ENCODE measurements at places on chromosomes 7 and 10. TPM values are rescaled to one million over a fixed set of nuclear protein-coding genes. Genes with fewer than 3 reads are reported as not detected.

The DOCK1 gene
- 0.18 TPM for total RNA-seq

The MYL7 gene
- total RNA-seq: not detected

The POM121L12 gene
- not detected for total RNA-seq

The SUV39H2 gene
- 25.8 TPM for total RNA-seq

The HMX2 gene
- 19.8 TPM for total RNA-seq

DNA sequence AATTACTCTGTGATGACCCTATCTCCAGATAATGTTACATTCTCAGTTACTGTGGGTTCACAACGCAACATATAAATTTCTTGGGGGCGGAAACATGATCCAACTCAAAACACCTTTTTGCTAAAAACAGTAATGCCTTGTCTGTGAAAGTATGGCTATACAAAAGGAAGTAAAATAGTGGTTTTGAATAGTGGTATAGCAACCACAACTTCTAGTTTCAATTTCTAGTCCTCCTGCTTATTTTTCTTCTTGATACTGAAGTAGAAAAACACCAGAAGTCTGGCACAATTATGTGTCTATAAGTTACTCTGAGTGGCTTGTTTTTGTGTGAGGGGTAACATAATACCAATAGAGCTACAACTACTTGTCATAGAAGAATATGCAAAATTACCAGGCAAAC is 21.5 kb upstream of the ZNF800 start:
- H3K27me3 ChIP-seq: peaks cover 1% of the 10 kb centered on the region
- H3K36me3 ChIP-seq: no peaks in the 10 kb centered on the region
- no peak for DNase-seq
- no peak overlapping the region for H3K27ac ChIP-seq

- no peak for DNase-seq
- H3K27ac ChIP-seq: no peak overlapping the region
- H3K4me3 ChIP-seq: no peak overlapping the region
- H3K4me1 ChIP-seq: no peaks in the 10 kb centered on the region
- H3K36me3 ChIP-seq: no peaks in the 10 kb centered on the region
- H3K27me3 ChIP-seq: peaks cover 9% of the 10 kb centered on the region
Observed at GRCh38 chr7:107998150-107998549, 4.8 kb downstream of the LAMB1 start.

DNA sequence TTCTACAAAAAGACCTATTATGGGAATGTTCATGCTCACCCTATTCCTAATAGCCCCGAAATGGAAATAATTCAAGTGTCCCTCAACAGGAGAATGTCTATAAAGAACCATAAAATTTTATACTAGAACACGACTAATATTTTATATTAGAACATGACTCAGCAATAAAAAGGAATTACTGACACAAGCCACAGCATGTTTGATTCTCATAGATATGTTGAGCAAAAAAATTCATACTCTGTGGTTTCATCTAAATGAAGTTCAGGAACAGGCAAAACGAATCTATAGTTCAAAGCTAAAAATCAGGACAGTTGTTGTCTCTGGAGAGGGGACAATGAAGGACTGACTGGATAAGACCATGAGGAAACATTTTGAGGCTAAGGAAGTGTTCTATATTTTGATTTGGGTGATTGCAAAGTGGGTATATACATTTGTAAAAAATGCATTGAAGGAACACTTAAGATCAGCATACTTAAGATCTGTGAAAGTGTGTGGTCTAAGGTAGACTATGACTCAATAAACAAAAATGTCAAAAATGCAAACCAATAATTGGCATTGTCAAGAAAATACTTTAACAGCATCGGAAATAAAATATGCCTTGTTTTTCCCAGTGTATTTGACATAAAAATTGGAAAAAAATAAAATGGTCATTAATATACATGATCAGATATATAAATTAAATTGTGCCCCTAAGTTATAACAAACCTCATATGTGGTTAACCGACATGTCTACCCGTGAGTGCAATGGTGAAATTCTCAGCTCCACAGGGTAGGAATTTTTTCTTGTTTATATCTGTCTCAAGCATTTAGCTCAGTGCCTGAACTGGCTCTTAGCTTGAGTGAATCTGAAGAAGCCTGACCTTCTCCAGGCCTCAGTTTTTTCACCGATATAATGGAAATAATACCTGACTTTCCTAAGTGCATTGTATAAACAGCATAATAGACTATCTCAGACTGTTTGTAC is 124.9 kb upstream of the CTTNBP2 start:
- no peak for DNase-seq
- no peaks in the 10 kb centered on the region for H3K4me1 ChIP-seq
- no peak overlapping the region for H3K27ac ChIP-seq
- H3K27me3 ChIP-seq: no peaks in the 10 kb centered on the region
- no peak overlapping the region for H3K4me3 ChIP-seq

- H3K4me3 ChIP-seq: no peak overlapping the region
- no peaks in the 10 kb centered on the region for H3K4me1 ChIP-seq
- H3K27me3 ChIP-seq: no peaks in the 10 kb centered on the region
- no peaks in the 10 kb centered on the region for H3K36me3 ChIP-seq
- no peak for DNase-seq
Observed at GRCh38 chr7:52154382-52154781, 837.8 kb upstream of the COBL start.

GRCh38 chr10:34236931-34237330 is 578.2 kb downstream of the PARD3 start:
- no peak for DNase-seq
- H3K4me1 ChIP-seq: no peaks in the 10 kb centered on the region
- H3K36me3 ChIP-seq: no peaks in the 10 kb centered on the region
- no peaks in the 10 kb centered on the region for H3K27me3 ChIP-seq

GRCh38 chr10:110851020-110851612 is 20.6 kb upstream of the PDCD4 start:
- no peaks in the 10 kb centered on the region for H3K36me3 ChIP-seq
- no peaks in the 10 kb centered on the region for H3K27me3 ChIP-seq
- peaks cover 49% of the 10 kb centered on the region for H3K4me1 ChIP-seq

- H3K36me3 ChIP-seq: no peaks in the 10 kb centered on the region
- H3K27me3 ChIP-seq: no peaks in the 10 kb centered on the region
Observed at GRCh38 chr7:21844742-21845141, 101.0 kb downstream of the CDCA7L start.

DNA sequence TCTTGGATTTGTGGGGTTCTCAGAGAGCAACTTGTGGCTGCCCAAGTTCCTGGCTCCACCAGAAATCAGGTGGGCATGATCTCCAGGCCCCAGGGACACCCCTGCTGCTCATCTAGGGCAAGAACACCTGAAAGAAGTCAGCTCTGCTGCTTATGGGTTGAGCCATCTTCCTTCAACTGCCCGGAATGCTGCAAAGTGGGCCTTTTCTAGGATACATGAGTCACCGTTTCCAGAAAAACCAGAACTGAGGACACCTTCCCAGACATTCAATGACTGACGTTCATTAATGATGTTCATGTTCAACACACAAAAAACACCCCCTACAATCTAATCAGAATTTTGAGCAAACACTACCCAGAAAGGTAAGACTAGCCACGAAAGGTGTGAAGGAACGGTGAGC is 98.0 kb downstream of the MAD1L1 start:
- H3K27ac ChIP-seq: no peak overlapping the region
- no peak overlapping the region for H3K4me3 ChIP-seq
- no peaks in the 10 kb centered on the region for H3K36me3 ChIP-seq
- no peaks in the 10 kb centered on the region for H3K27me3 ChIP-seq
- peaks cover 7% of the 10 kb centered on the region for H3K4me1 ChIP-seq

All from GM12878 (cell line).